ENCODE measurements at places on chromosomes 1 and 21.

DNA sequence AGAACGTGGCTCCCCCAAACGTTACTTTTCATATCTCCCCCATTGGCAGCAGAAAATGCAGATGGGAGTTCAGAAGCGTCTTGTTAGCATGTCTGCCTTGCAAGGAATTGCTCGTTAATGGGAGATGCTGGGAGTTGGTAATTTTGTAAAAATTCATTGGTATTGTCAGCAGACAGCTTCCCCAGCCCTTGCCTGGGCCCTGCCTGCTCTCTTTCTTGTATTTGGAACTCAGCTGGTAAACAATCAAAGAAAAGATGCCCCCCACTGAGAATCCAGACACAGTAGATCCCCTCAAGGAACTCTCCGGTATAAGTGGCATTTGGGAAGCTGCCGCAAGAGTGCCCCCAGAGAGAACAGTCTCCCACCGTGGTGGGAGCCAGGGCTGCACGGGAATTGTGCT, 94.4 kb upstream of the IGSF21 start:
- no peak for DNase-seq

DNA sequence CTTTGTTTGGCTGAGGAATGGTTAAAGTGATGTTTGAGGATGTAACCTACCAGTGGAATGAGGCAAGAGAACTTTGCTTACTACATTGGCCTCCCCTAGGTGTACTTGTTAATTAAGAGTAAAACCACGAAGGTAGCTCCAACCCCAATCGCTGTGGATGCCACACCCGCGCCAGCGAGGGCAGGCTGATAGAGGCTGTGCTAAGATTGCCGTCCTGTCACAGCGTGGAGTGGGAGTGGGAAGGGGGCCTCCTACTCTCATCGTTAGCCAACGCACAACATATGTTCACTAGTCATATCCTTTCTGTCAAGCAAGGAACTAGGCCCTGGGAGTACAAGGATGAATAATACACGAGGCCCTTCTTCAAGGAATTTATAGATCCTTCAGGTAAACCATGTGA, 99.6 kb downstream of the RUNX1 start:
- DNase-seq = no peak

GRCh38 chr1:61295818-61296537, 213.6 kb downstream of the NFIA start:
- DNase-seq = no peak

- DNase-seq = no peak
These were observed 103.4 kb downstream of the RUSC1 start for GRCh38 chr1:155424091-155424490.

- DNase-seq = peak; percentile 49
These were observed 62.4 kb downstream of the CD247 start for GRCh38 chr1:167455786-167456446.

- DNase-seq = peak; percentile 30
These were observed 431 bp downstream of the ARPC5 start for GRCh38 chr1:183635099-183635605.

DNA sequence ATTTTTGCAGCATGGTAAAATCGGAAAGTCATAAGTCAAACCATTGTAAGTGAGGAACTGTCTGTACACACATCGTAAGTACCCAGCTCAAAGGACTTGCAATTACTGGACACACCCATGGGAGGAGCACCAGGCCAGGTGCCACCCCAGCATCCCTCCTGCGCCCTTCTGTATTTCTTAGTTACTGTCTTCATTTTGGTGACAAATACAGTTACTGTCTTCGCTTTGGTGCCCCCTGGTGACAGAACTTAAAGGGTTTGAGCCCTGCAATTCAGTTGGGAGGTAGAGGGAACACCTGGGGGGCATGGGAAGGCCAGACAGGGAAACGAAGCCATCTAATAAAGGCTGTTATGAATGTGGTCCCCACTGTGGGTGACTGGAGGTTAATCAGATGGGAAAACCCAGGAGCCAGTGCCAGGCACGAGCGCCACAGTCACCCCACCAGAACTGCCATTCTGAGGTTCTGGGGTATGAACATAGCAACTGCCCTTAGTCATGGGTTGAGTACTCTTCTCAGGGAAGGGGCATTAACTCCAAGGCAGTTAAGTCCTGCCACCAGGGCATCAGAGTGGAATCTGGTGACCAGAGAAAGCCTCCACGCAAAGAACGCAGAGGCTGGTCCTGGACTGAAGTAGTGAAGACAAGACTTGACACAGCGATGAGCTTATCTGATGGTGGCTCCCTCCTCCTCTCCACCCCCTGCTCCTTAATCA, 612.9 kb downstream of the PTPRU start:
- peak; percentile 59 for DNase-seq

GRCh38 chr1:228833911-228834688, 98.8 kb downstream of the RHOU start:
- no peak for DNase-seq

- no peak for DNase-seq
These were observed 8.0 kb downstream of the MED8 start for GRCh38 chr1:43381612-43382011.

DNA sequence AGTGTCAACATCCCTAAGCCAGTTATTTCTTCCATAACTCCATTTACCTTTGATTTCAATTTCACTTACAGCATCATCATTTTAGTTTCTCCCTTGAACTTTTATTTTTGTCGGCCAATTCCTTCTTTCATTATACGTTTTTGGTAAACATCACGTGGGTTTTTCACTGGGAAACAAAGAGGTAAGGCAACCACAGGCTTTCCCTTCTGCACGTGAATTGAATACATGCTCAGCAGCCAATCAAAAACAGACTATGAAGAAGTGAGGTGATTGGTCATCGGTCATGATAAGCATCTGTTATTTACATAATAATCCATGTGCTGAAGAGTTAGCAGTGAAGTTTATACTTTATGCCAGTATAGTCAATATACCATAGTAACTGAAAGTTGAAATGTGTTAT, 98.7 kb downstream of the NCAM2 start:
- DNase-seq = no peak

DNA sequence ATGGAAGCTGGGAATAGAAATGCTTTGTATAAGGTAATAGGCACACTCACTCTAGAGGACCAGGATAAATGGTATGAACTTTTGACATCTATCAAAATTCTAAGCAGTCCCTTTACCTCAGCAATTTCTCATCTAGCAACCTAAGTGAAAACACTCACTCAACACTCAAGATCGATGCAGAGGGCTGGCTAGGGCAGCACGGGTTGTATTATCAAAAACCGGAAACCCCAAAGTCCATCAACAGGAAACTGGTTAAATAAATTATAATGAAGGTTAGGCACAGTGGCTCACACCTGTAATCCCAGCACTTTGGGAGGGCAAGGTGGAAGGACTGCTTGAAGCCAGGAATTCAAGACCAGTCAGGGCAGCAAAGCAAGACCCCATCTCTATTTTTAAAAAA, 9.4 kb downstream of the USP48 start:
- DNase-seq = peak; percentile 16

GRCh38 chr21:36246080-36246631, 73.8 kb upstream of the MORC3 start:
- no peak for DNase-seq

GRCh38 chr1:98077691-98078090, 156.9 kb upstream of the DPYD start:
- DNase-seq = no peak

GRCh38 chr21:33339918-33340317, 15.1 kb downstream of the IFNAR1 start:
- DNase-seq = no peak

DNA sequence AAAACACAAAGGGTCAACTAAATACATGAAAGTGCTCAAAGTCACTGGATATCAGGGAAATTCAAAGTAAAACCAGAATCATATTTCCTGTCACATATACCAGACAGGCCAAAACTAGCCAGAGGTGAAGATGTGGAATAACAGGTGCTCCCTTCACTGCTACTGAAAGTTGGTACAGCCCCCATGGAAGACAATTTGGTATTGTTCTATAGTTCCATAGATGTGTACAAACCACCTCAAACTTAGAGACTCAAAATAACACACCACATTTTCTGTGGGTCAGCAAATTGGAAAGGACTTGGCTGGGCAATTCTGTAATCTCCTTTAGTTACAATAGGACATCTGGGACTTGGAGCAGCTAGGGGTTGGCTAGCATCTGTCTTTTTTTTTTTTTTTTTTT, 24.5 kb upstream of the SOAT1 start:
- DNase-seq = no peak

DNA sequence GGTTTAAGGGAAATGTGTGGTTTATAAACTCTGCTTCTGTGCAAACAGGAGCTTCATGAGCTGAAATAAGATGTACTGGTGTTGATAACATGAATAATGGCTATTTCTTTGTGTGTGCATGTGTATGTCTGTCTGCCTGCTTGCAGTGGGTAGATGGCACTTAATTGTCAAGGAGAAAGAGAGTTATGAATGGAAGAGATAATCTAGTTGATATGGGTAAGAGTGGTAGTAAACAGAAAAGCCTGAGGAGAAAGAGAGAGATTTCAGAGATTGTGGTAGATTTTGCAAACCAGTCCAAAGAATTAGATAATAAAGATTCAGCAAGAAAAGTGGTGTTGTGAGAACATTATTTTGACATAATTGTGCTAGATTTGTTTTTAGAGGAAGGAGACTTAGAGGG, 7.7 kb downstream of the SUCO start:
- DNase-seq = no peak

- no peak for DNase-seq
These were observed 41.0 kb downstream of the IL12RB2 start for GRCh38 chr1:67348586-67349252.

DNA sequence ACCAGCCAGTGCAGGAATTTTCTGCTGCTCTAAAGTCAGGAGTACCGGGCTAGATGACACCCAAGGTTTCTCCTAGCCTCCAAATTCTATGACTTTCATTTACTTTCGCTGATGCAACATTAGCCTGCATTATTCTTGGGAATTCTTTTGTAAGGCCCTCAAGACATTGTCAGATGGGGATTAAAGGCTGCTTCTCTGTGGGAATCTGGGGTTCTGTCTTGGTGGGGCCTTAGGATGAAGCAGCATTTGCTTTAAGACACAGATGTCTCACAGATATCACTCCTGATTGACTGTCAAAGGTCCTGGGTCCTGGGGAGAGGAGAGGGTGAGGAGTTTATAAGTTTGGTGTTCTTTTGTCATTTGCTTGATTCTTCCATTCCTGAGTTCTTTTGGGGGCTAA, 11.6 kb downstream of the PKP1 start:
- no peak for DNase-seq

GRCh38 chr1:214838351-214838750, 235.4 kb downstream of the CENPF start:
- no peak for DNase-seq

GRCh38 chr1:145977486-145978470, 13.3 kb downstream of the POLR3GL start:
- DNase-seq = peak; percentile 85

- peak; percentile 28 for DNase-seq
These were observed 1.4 kb upstream of the KLHL21 start for GRCh38 chr1:6603915-6604558.

DNA sequence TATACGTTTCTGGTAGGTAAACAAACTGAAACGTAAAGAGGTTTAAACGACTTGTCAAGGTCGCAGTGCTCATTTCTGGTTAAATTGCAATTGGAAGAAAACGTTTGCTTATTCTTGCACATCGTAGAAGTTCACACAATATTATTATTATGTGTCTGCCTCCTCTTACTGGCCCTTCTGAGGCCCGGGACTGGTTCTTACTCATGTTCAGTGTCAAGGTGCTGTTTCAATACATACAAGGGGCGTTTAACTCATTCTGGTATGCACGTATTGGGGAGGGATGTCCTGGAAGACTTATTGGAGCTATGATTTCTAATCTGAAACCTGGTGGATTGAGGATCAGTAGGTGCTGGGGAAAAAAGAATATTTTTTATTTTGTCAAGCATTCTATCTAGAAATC, 932 bp downstream of the RPF1 start:
- no peak for DNase-seq

- no peak for DNase-seq
These were observed 142.3 kb downstream of the MIS18A start for GRCh38 chr21:32136546-32136945.

DNA sequence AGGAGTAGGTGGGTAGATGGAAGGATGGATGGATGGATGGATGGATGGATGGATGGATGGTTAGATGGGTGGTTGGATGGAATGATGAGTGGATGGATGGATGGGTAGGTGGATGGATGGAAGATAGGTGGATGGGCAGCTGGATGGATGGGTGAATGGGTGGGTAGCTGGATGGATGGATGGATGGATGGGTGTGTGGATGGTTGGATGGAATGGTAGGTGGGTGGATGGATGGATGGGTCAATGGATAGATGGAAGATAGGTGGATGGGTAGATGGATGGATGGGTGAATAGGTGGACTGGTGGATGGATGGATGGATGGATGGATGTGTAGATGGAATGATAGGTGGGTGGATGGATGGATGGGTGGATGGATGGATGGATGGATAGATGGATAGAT, 164.0 kb upstream of the VAMP3 start:
- no peak for DNase-seq

- DNase-seq = no peak
These were observed 37.9 kb downstream of the GNG12 start for GRCh38 chr1:67795179-67795912.

DNA sequence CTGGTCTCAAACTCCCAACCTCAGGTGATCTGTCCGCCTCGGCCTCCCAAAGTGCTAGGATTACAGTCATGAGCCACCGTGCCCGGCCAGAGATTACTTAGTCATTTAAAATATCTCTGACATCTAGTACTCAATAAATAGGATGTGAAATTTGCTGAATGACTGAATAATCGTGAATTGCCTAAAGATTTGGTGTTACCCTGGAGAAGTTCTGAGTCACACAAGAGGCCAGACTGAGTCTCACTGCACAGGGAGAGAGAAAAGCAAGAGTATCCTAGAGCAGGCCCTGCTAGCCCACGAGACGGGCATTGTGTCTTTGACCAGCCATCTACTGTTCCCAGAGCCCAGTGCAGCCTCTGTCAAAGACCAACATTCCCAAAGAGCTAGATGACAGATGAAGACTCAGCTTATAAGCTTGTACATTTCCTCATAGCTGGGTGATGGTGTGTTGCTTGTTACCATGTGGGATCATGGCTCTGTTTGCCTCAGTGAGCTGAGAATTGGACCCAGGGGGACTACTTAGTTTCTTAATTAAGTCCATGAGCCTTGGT, 5.6 kb upstream of the EIF4G3 start:
- no peak for DNase-seq

- no peak for DNase-seq
These were observed 261.6 kb downstream of the CAMTA1 start for GRCh38 chr1:7046891-7047290.

DNA sequence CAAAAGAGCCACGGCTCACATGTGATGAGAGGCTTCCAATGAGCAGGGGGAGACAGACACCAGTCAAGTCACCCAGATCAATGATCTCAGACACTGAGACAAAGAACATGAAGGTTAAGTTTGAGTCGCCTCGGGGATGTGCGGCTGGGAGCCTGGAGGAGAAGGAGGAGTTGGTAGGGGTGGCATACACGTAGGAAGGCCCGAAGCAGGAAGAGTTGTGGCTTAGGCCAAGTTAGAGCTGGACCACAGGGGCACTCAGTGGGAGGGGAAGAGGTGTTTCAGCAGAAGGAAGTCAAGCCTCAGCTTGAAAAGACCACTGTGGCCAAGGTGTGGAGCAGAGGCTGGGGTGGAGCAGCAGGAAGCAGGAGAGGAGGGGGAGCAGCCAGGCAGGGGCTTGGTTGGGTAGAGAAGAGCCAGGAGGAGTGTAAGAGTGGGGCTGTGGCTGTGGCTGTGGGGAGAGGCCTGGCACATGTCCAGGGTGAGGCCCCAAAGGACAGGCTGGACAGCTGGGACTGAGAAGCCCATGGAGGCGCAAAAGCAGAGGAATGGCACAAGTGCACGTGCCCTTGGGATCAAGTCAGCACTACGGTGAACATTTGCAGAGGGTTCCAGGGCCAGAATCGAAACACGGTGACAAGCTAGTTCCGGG, 27.6 kb downstream of the CTNNBIP1 start:
- no peak for DNase-seq

Measured in activated CD4-positive, alpha-beta T cell treated with anti-CD3 and anti-CD28 coated beads, Interleukin-2, amount 10 ng/mL, durations not matched to agents 7 days and 5 days (primary cell).